ENCODE measurements at places on chromosomes 4 and X. TPM values are rescaled to one million over a fixed set of nuclear protein-coding genes. Genes with fewer than 3 reads are reported as not detected.

- DNase-seq: no peak
Measured at GRCh38 chrX:130109429-130110378, 593 bp downstream of the ELF4 start.

GRCh38 chr4:110075083-110075738 lies 123.2 kb downstream of the ELOVL6 start:
- DNase-seq: no peak

DNA sequence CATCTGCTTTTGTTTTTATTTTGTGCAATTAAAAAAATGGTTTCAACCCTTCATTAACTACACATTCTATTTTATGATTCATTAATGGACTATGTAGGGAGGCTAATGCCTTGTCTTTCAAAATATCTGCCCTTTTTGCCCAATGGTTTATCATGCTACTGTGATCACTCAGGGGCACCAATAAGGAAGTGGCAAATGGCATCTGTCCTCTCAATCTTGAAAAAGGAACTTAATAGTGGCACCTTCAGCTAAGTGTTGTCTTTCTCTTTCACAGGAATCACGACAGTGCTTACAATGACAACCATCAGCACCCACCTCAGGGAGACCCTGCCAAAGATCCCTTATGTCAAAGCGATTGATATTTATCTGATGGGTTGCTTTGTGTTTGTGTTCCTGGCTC lies 57.1 kb downstream of the COMMD8 start:
- no peak for DNase-seq

GRCh38 chr4:87112063-87112462 lies 108.4 kb downstream of the KLHL8 start:
- DNase-seq: no peak

DNA sequence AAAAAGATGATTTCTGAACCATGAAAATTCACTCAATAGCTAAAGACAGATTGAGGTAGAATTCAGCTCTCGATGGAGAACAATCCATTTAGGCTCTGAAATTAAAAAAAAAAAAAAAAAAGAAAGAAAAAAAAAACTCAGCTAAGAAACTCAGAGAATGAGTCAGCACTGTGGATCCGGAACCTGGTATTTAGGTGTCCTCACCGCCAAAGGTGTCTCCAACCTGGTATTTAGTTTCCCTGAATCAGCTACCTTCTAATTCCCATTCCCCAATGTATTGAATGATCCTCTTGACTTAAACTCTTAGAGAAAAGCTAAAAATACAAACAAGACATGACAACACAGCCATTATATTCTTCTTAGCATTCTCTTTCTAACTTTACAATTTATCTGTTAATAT lies 150.3 kb upstream of the RASGEF1B start:
- no peak for DNase-seq

DNA sequence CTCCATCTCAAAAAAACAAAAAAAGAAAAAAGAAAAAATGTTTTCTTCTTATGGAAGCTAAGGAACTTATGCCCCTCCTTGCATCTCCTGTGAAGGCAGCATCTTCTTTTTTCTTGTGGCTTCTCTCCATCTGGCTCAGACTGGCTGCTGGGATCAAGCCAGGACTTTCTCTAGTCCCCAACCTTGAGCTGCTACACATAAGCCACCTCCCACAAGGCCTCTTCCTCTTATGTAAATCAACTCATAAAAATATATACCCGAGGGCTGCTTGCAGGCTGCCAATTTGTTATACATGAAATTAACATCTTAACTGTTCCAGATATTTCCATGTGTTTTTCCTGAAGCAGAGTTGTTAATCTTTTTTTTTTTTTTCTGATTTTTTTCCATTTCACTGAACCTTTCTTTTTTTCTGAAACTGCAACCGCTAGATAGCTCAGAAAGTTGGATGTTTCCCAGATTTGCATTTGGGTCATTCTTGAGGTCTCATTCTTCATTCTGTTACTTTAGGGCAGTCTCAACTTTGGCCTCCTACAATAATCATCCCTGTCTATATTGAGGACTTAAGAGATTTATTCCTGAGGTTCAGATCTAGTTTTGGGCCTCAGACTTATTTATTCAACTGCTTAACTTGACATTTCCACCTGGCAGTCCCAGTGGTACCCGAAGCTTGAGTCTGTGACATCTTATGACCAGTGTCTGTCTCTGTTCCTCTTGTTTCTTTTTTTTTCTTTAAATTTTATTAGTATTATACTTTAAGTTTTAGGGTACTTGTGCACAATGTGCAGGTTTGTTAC lies 10.3 kb downstream of the SNX25 start:
- DNase-seq: no peak

- DNase-seq: no peak
Measured at GRCh38 chrX:40097141-40097503, 636 bp downstream of the BCOR start.

GRCh38 chr4:19739101-19739651 lies 512.5 kb upstream of the SLIT2 start:
- no peak for DNase-seq

- peak; percentile 31 for DNase-seq
Measured at GRCh38 chr4:168540086-168540485, 43.2 kb downstream of the PALLD start.

DNA sequence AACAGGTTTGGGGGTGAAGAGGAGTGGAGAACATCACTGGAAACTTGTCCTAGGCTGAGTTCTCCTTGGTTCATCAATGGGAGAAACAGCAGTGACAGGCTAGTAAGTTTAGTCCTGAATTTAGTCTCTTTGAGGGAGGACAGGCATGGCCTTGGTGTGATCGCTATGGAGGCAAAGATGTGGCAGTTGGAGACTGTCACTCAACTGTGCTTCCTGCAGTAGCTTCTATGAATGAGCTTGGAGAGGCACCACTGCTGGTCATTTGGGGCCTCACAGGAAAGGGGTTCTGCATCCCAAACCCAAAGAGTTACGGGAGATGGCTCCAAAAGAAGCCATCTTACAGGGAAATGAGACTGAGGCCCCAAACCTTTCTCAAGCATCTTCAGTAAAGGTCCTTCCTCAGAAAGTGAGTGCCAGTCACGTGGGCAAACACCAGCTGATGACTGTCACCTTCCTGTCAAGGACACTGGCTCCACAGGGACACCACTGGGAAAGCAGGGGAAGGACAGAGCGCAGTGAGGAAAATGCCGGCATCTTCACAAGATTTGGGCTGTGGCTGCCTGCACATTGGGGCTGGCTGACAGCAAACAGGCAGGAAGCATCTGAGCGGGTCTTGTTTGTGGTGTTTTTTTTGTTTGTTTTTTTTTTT lies 7.2 kb downstream of the MRFAP1 start:
- no peak for DNase-seq

GRCh38 chr4:83212041-83212851 lies 72.4 kb downstream of the COQ2 start:
- DNase-seq: peak; percentile 72

- DNase-seq: no peak
Measured at GRCh38 chrX:41350150-41350975, 16.4 kb downstream of the DDX3X start.

DNA sequence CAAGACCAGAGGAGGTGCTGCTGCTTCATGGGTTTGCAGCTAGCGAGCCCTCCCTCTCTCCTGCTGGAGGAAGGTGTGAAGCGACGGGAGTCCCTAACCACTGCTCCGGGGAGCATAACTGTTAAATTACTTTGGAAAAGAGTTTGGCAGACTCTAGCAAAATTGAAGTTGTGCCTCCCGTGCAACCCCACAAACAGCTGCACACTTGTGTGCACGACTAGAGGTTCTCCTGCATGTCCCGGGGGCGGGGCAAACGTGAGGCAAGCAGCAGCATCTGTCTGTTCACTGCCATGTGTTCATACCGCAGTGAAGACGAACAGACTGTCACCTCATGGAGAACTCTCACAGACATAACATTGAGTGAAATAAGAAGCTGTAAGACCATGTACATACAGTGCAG lies 34.5 kb downstream of the TNIP2 start:
- DNase-seq: no peak

GRCh38 chrX:124726881-124727280 lies 380.5 kb downstream of the SH2D1A start:
- no peak for DNase-seq

GRCh38 chrX:7606039-7606652 lies 236.8 kb upstream of the VCX start:
- no peak for DNase-seq

- DNase-seq: no peak
Measured at GRCh38 chr4:122796801-122797404, 29.7 kb upstream of the FGF2 start.

DNA sequence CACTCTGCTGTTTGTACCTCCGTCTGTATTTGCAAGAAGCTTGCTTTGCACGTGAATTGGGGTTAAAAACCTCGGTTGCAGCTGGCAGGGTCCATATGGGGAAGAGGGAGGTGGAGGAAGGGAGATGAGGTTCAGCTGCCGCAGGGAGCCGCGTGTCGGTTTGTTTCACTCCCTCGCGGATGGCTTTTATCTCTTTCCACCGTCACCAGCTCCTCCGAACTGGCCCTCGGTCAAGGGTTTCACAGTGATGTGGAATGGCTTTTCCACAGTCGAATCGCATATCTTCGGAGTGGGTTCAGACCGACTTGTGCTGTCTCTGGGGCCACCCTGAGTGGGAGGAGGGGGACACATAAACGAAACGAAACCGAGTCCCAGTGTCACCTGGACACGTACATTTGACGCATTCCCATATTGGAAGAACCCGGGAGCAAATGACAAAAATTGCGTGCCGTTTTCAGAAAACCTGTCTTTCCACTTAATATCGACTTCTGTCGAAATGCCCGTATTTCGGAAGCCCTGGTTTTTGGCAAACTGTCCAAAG lies 929 bp downstream of the ZBTB33 start:
- DNase-seq: peak; percentile 33

DNA sequence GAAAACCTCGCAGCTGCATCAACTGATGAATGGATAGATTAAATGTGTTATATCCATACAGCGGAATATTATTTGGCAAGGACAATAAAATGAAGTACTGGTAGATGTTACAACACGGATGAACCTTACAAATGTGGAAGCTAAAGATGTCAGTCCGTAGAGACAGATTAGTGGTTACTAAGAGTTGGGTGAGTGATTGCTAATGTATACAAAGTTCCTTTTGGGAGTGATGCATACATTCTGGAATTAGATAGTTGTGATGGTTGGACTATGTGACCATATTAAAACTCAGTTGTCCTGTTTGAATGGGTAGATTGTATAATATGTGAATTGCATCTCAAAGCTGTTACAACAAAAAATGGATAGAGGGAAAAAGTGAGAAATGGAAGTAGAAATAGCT lies 2.8 kb downstream of the FIP1L1 start:
- no peak for DNase-seq

DNA sequence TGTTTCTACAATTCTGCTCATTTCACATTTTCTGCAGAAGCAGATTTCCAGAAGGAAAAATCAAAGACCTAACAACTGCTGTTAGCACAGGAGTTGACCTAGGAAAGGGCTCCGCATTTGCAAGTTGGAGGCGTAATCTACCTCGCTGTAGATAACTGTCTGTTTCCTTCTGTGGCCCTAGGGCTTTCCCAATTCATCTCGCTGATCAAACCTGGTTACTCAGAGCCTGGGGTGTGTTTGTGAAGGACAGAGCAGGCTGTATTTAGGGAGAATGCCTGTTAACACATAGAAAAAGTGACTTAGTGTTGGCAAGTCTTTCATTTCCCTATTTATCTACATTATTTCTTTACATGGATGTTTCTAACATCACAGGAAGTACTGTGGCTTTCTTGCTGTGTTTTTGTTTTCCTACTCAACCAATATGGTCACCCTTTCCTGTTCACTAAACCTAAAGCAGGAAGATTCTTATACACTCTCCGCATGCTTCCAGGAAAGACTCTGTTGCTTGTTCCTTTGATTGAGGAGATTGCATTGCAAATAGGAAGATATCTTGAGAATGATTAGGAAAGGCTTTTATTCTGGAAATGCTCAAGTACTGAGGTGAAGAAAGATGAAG lies 40.5 kb downstream of the AGA start:
- DNase-seq: no peak

GRCh38 chr4:21290562-21290961 lies 590.3 kb downstream of the PACRGL start:
- DNase-seq: no peak

GRCh38 chr4:89863533-89863932 lies 26.6 kb upstream of the SNCA start:
- no peak for DNase-seq

DNA sequence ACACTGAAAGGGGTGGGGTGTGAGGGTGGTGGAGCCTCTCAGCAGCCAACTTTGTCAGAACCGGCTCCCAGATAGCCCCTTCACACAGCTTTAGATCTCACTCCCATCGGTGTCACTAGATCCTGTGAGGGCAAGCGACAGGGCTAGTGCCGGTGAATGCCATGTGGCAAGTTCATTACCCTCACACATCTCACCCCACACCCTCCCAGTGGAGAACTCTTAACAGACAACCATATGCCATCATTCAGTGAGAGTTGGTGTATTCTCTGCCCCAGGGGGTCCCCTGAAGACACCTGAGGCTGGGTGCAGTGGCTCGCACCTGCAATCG lies 15.3 kb downstream of the SEPTIN6 start:
- no peak for DNase-seq

DNA sequence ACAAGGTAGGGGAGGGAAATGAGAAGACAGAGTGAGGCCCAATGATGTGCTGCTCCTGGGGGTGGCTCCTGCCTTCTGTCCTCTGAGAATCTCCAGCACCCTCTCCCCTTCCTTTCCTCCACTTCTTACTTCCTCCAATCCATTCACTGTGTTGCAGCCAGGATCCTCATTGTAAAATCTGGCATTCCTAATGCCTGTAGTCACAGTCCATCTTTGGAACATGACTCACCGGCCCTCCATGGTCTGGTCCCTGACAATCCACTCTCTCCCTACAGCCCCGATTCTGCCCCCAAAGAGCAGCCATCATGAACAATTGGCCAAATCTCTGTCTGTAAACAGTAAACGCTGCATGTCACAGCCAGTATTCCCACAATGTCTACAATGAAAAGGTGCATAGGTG lies 72.9 kb downstream of the CLNK start:
- DNase-seq: no peak

DNA sequence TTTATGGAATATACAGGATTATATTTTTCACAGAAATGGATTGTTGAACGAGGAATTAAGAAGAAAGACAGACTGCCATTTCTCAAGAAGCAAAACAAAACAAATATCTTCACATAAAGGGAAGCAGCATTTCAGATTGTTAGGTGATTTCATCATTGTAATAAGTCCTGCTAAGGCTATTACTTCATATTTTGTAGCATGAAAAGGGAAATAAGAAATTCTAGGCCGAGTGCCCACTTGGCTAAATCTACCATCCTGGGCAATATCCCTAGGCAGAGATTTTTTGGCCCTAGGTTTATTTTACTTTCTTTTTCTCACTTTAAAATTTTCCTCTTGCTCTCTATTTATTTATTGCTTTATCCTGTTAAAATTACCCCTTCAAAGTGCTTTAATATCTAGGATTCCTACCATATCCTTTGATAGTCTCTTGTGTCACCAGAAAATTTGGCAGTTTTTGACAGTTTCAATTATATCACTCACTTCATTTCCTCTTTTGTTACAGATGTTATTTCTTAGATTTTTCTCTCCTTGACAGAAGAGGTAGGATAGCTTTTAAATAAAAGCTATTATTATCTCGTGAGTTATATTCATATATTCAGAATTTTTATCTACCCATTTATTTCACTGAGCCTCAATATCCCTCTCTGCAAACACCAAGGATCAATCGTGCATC lies 142.3 kb downstream of the PDGFC start:
- DNase-seq: no peak

DCAF12L1 gene
- not detected for total RNA-seq

HTR2C gene
- not detected for total RNA-seq

ZNF827 gene
- total RNA-seq: 17.5 TPM

FAM53A gene
- total RNA-seq: 3.0 TPM

PDGFRA gene
- not detected for total RNA-seq

VCX gene
- not detected for total RNA-seq

LRCH2 gene
- not detected for total RNA-seq

GAGE1 gene
- not detected for total RNA-seq
